Esophagus squamous epithelium (tissue), 5 donors: ENCODE measurements at places on chromosomes 5 and 9.

- DNase-seq: no peak
These were observed 20.0 kb upstream of the ANKRD55 start for GRCh38 chr5:56253126-56253525.

- no peak for DNase-seq
These were observed 125.2 kb downstream of the ZNF354C start for GRCh38 chr5:179185256-179185940.

GRCh38 chr5:136446565-136446964 lies 81.2 kb upstream of the TRPC7 start:
- no peak for DNase-seq

DNA sequence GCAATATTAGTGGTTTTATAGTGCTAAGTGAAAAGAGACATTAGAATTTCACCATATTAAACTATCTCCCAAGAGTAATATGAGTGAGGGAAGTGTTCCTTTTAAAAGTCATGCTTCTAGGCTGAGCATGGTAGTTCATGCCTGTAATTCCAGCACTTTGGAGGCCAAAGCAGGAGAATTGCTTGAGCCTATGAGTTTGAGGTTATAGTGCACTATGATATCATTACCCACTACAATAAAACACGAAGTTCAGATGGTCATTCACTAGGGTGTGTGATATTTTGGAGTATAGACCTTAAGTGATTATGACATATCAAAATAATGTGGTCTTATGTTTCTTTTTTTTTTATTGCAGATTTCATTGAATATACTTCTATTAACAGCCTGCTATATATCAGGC lies 6.7 kb downstream of the KIF2A start:
- DNase-seq: no peak

DNA sequence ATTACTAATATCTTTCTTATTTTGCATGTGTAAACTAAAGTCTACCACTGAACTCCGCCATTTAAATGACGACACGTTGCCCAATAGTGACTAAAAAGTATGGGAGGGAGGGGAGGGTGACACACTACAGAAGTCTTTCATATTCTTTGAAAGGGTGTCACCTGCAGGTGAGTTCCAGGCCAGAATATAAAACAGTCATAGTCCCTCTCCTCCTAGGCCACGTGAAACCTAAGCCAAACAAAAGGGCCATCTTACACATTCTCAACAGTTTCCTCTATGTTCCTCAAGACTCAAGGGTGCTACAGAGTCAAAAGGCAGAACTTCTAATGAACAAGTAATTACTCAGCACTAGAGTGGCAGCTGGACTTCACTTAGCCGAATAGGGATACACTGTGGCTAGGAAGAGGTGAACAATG lies 6.4 kb downstream of the CEMIP2 start:
- no peak for DNase-seq

DNA sequence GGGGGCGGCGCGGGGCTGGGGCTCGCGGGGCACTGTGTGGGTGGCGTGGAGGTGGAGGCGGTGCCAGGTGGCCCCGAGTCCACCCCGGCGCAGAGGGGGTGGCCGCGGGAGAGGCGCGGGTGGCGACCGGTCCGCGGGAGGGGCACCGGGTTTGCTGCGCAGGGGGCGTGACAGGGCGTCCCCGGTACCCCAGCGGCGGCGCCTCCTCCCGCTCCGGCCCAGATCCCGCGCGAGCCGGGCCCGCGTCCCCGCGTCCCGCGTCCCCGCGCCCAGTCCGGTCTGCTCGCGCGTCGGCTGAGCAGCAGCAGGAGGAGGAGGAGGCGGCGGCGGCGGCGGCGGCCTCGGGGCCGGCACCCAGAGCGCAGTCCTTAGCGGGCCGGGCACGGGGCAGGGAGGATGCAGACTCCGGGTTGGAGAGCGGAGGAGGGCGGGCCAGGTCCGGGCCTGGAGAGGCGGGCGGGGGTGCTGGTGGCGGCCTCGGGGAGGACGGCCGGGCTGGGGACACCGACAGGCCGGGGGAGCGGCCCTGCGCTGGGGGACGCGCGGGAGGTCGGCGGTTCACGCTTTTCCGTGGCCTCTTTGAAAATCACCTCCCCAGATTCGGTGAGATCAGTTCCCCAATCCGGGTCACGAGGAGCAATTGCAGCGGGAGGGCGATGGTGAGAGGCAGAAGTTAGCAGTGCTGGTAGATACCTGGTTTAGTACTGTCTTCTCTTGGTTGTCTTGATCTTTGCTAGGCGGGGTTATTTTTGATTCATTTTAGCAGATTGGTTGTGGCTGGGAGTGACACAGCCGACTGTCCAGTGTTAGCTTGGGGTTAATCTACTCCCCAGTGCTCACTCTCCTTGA lies 1.7 kb downstream of the TRIO start:
- no peak for DNase-seq

DNA sequence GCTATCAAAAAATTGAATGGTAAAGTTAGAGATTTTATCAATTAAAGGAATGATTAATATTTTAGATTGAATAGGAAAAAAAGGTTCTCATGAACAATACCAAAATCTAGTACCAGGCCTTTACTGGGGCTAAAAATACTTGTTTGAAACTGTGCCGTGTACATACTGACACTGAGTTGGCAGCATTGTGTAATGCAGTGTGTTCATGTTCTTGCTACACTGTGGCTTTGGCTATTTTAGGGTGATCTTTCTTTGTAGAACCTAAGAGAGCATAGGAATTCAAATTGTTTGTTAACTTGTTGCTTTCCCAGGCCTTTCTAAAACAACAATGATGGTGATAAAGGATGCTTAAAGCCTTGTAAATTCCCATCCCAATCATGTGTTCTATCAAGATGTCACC lies 80.9 kb downstream of the KIF4B start:
- no peak for DNase-seq

GRCh38 chr5:74432216-74432615 lies 208.3 kb downstream of the ENC1 start:
- DNase-seq: no peak

GRCh38 chr5:179794575-179794974 lies 789 bp downstream of the LTC4S start:
- no peak for DNase-seq

- DNase-seq: no peak
These were observed 1.5 kb downstream of the JAKMIP2 start for GRCh38 chr5:147780924-147781573.

GRCh38 chr5:72767289-72768010 lies 49.0 kb upstream of the TNPO1 start:
- DNase-seq: no peak
